ENCODE measurements at places on chromosomes 2 and 18.

- DNase-seq = no peak
Measured at GRCh38 chr2:8344144-8345097, 337.4 kb upstream of the ID2 start.

DNA sequence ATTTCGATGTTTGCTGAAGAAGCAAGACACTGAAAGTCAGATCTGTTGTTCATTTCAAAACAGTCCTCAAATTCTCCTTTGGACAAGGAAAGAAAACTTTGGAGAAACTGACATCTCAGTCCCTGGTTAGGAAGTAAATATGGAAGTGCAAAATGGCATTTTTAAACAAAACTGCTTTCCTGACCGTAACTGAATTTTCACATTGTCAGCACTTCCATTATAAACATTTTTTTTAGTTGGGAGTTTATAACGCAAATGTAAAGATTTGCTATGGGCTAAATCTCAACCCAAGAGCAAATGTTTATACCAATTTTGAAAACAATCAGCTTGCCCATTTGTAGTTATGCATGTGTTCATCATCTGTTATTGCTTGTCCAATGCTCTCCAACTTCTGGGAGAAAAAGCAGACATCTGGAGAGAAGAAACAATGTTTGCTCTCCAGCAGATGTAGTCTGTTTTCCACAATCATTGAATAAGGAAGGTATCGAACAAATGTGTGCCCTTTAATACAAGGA, 520.1 kb downstream of the ARHGAP15 start:
- no peak for DNase-seq

DNA sequence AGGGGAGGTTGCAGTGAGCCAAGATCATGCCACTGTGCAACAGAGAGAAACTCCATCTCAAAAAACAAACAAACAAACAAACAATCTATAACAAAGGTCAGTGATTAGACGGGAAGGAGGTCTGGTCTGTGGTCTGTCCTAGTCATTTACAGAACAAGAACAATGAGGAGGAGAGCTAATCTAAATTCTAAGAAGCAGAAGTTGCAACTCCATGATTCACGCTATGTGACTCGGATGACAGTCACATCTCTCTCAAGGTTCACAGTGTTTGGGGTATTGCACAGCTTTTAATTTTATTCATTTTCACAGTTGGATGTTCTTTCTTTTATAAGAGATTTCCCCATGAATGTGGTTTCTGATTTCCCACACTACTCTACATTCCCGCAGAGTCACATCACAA, 218.7 kb upstream of the PIEZO2 start:
- DNase-seq = no peak

DNA sequence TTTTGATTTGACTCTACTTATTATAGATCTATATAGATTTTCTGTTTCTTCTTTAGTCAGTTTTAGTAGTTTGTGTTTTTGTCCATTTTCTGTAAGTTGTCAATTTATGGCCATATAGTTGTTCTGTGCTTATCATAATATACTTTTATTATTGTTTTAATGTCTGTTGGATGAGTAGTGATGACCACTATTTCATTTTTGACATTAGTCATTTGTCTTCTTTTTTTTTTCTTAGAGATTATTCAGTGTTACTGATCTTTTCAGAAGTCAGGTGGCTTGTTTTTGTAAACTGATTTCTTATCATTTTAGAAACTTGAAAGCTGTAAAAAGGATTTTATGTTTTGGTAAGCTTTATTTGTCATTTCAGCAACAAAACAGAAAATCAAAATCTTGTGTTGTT, 57.3 kb downstream of the EPC2 start:
- no peak for DNase-seq

GRCh38 chr18:38464024-38464423, 898.4 kb upstream of the CELF4 start:
- no peak for DNase-seq

GRCh38 chr2:188627471-188627870, 335.8 kb downstream of the GULP1 start:
- DNase-seq = no peak

GRCh38 chr2:55961318-55961911, 37.8 kb upstream of the EFEMP1 start:
- DNase-seq = no peak

GRCh38 chr2:165898381-165898780, 55.2 kb downstream of the TTC21B start:
- DNase-seq = no peak

GRCh38 chr2:11901351-11902069, 155.1 kb downstream of the LPIN1 start:
- no peak for DNase-seq

GRCh38 chr2:127715778-127716449, 14.6 kb downstream of the SFT2D3 start:
- DNase-seq = no peak

Data from ovary (tissue), 10 donors.